ENCODE measurements at places on chromosomes 13 and 19.

DNA sequence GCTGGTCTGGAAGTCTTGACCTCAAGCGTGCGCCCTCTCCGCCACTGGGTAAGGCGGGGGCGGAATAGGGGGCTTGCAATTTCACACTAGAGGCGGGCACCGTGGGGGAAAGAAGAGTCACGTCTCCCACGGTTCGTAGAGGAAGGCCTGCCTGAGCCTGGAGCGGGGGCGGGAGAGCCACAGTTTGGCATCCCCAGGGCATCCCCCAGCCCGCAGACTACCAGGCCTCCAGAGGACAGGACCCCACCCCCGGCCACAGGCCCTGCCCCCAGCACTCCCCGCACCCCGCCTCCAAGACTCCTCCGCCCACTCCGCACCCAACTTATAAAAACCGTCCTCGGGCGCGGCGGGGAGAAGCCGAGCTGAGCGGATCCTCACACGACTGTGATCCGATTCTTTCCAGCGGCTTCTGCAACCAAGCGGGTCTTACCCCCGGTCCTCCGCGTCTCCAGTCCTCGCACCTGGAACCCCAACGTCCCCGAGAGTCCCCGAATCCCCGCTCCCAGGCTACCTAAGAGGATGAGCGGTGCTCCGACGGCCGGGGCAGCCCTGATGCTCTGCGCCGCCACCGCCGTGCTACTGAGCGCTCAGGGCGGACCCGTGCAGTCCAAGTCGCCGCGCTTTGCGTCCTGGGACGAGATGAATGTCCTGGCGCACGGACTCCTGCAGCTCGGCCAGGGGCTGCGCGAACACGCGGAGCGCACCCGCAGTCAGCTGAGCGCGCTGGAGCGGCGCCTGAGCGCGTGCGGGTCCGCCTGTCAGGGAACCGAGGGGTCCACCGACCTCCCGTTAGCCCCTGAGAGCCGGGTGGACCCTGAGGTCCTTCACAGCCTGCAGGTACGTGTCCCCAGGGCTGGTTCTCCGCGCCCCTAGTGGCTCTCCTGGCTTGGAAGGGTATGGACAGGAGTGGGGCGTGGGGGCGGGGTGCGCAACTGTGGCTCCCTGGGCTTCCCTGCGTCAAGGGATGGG is at the start of gene ANGPTL4:
Gene ANGPTL4 (plus strand): TSS at position 353 of the 969 bp plus-strand sequence. CDS start 167 bp downstream, at position 520.
- DNase-seq, result no peak

- DNase-seq, result no peak
These were observed 138.4 kb downstream of the ATP11A start for GRCh38 chr13:112828082-112828699.

GRCh38 chr13:101417043-101417406 is 717 bp upstream of the NALCN start:
- DNase-seq, result no peak

DNA sequence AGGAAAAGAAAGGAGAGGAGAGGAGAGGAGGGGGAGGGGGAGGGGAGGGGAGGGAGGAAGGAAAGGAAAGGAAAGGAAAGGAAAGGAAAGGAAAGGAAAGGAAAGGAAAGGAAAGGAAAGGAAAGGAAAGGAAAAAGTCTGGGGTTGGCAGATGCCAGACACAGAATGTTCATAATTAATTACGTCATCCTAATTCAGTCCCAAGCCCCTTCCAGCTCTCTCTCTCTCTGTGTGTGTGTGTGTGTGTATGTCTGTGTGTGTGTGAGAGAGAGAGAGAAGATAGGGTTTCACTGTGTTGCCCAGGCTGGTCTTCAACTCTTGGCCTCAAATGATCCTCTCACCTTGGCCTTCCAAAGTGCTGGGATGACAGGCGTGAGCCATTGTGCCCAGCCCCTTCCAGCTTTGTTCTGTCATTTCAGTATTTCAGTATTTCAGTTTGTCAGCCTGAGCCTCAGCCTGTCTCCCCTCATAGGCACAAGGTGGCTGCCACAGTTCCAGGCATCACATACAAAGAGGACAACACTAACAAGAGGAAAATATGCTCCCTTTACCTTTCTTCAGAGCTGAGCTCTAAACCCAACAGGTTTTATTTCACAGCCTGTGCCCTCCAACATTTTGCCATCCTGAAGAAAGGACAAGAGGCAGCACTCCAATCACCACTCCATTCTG is 14.6 kb downstream of the IFNL3 start:
- DNase-seq, result no peak

DNA sequence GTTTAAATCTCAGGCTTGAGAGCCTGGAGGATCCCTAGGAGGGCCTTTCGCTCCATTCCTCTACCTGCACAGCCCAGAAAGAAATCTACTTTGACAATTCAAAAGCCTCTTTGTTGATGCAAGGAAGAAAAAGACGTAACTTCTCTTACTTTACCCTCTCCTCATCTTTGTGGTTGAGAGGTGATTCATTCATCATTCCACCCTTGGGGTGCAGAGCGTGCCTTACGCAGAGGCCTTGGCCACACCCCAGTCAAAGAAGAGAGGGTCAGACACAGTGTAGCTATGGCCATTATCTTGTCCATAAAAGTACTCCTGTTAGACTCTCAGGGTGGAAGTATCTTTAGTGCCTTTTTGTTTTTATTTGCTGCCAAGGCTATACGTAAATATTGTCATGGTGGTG is 184.0 kb downstream of the IRS2 start:
- no peak for DNase-seq

DNA sequence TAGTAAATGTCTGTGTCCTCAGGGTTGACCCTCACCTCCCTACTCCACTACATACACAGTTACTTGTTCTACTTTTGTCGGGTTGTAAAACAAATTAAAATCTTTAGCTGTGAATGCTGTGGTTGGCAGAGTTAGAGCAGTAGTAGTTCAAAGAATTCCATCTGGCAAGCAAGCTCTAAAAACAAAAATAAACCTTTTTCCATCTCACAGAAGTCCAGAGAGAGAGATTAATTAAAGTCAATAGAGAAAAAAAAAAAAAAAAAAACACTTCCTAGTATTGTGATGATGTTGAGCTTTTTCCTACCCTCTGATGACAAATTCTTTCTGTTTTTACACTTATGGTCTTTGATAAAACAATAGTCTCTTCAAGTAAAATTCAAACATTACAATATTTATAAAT is 338.4 kb downstream of the PCDH17 start:
- no peak for DNase-seq

- no peak for DNase-seq
These were observed 494.0 kb downstream of the LIG4 start for GRCh38 chr13:107721125-107721869.

DNA sequence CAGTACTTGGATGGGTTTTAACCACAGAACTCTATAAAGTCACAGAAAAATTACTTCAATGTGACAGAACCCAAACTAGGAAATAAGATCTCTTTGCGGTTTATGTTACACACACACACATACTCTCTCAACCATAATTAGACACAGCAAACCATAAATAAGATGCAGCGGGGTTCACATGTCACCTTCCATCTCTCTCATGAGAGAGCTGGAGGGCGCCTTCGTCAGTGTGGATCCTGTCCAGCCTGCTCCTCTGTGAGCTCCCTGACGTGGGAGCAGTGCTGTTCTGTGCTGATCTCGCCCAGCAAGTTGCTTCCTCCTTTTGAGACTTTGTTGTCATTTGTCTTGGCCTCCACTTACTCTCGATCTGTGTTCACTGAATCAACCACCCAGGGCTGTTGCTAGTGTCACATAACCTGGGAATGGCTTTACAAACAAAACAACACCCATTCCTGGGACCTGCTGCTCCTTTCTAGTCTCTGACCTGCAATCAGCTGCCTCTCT is 204.9 kb upstream of the KL start:
- peak; percentile 14 for DNase-seq

DNA sequence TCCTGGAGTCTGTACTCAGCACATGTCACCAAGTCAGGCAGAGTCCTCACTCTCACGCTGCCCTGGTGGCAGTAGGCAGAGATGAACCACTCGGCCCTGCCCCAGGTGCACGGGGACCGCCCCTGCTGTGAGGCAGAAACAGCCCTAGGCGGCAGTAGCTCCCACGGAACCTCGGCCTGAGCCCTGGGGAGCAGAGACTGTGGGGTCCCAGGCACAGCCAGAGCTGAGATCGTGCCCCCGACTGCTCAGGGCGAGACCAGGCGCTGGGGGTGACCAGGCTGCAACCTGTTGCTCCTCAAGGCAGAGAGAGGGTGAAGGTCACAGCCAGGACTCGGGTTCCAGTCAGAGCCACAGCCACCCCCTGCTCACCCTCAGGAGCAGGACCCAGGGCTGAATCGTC is 34.9 kb downstream of the AP1M1 start:
- DNase-seq, result no peak

DNA sequence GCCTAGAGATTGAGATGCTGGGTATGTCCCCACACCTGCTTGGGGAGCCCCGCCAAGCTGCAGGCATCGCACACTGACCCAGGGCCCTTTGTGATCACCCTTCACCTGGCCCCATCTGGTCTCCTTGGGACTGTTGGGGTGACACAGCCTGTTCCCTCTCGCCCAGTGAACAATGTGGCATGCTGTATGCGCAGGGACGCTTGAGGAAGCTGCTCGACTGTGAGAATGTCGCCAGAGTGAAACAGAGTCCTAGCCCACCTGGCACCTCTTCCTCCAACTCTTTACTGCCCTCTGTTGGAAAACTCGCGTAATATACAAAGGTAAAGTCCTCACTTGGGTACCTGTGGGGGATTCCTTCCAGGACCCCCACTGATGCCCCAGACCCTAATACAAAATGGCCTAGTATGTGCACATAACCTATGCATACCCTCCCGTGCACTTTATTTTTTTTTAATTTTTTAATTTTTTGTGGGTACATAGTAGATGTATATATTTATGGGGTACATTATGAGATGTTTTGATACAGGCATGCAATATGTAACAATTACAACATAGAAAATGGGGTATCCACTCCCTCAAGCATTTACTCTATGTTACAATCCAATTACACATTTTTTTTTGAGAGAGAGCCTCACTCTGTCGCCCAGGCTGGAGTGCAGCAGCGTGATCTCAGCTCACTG is 9.0 kb downstream of the BLOC1S3 start:
- DNase-seq, result no peak

GRCh38 chr13:110354123-110354627 is 47.1 kb downstream of the COL4A2 start:
- no peak for DNase-seq

- DNase-seq, result no peak
These were observed 118.7 kb upstream of the MCF2L start for GRCh38 chr13:112850273-112850672.

- DNase-seq, result no peak
These were observed 78.4 kb downstream of the GPC6 start for GRCh38 chr13:93304868-93305613.

- no peak for DNase-seq
These were observed 36.0 kb upstream of the SLC7A10 start for GRCh38 chr19:33261511-33262189.

GRCh38 chr19:10749435-10750384 is 31.8 kb downstream of the DNM2 start:
- DNase-seq, result no peak

DNA sequence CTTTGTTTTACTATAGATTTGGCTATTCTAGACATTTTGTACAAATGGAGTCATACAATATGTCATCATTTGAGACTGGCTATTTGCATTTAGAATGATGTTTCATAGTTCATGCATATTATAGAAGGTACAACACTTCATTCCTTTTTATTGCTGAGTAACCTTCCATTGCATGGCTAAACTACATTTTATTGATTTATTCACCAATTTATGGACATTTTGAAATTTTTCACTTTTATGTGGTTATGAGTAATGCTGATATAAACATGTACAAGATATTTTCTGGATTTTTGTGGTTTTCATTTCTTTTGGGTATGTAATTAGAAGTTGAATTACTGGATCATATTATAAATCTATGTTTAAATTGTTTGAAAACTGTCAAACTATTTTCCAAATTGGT is 710.3 kb upstream of the SLITRK5 start:
- no peak for DNase-seq

GRCh38 chr19:43966079-43966694 is 15.2 kb downstream of the ZNF221 start:
- DNase-seq, result no peak

DNA sequence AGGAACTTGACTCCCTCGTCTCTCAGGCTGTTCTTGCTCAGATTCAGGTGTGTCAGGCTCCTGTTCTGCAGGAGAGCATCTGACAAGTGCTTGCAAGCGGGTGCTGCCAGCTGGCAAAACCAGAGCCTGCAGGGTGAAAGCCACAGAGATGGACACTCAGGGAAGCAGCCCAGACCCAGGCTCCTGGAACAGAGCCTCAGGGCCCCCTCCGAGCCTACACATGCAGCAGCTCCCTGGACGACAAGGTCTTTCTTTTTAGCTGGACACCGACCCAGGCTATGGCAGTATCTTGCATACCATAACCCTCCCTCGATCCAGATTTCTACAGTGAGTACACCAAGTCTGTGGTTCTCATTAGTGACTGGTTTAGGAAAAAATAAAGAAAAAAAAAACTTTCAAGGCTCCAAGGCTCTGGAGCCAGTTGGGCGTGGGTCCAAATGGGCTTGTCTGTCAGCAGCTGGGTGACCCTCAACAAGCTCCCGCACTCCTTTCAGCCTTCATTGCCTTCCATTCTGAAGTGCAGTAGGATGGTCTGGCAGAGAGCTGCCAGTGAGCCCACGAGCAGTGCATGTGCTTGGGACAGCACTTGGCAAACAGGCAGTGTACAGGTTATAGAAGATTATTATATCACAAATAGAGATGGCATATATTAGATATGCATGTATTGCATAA is 29.9 kb downstream of the NLRP13 start:
- DNase-seq, result no peak

GRCh38 chr13:77028202-77028601 is 1.2 kb upstream of the FBXL3 start:
- no peak for DNase-seq
